ENCODE measurements at places on chromosomes 7 and 10. TPM values are rescaled to one million over a fixed set of nuclear protein-coding genes. Genes with fewer than 3 reads are reported as not detected.

Gene FXYD4
- not detected for polyA plus RNA-seq

Gene ZFAND2A
- 38.9 TPM for polyA plus RNA-seq

DNA sequence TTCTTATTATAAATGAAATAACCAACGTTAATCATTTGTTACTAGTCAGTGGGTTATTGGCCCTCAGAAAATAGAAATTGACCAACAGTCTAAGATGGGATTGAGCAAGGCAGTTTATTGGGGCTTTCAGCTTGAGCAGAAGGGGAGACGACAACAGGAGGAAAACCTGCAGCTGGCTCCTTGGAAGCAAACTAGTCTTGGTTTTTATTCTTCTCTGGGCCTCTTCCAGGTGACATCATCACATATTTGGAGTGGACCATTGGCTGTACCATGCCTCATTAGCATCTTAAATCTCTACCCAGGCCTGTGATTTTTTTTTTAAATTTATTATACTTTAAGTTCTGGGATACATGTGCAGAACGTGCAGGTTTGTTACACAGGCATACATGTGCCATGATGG lies 59.0 kb upstream of the CSTF2T start:
- DNase-seq, result no peak

DNA sequence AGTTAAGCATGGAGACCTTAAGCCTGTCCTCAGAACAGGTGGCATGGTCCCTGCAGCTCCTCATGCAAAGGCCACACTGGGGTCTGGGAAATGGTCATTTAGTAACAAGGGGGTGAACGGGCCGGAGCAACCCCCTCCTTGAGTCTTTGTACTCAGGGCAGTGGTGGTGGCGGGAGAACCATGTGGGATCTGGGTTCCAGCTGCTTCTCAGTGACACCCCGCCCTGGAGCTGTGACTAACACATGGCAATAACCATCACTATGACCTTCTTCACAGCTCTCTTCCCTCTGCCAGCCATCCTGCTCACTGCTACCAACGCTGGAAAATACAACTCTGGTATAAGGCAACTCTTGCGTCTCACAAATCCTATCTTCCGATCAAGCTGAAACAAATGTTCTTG lies 203.4 kb upstream of the FRMD4A start:
- DNase-seq, result no peak

Gene ZNF488
- 0.16 TPM for polyA plus RNA-seq

DNA sequence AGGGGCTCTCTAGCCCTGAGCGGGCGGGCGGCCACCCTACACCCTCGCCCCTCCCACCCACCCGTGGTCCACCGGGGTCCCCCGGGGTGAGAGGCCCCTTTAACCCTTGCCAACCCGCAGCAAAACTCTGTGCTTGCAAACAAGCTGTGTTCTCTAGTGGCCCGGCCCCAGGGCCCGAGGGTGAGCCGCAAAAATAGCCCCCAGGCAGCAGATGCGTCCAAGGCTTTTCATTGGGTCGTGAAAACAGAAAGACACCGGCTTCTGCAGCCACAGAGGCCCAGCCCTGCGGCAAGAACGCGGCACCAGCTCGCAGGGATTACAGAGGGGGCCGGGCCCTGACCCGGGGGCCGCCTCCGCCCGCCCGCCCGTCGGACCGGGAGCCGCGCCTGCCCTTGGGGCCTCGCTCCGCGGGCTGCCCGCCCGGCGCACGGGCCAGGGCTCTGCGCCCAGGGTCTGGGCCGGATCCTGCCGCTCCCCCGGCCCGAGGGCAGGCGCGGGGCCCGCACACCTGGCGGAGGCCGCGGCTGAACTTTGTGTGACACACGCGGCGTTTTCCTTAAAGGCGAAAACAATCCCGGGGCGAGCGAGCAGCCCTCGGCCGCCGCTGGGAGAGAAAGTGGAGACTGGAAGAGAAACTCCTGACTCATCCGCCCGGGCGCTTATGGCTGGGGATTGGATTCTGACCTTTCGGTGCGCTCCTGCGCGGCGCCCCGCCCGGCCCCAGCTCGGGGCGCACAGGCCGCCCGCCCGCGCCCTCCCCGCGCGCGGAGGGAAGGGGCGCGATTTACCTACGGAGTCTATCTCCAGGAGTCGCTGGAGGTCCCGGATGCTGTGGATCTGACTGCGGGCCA lies 2.8 kb downstream of the PDGFA start:
- no peak for DNase-seq

DNA sequence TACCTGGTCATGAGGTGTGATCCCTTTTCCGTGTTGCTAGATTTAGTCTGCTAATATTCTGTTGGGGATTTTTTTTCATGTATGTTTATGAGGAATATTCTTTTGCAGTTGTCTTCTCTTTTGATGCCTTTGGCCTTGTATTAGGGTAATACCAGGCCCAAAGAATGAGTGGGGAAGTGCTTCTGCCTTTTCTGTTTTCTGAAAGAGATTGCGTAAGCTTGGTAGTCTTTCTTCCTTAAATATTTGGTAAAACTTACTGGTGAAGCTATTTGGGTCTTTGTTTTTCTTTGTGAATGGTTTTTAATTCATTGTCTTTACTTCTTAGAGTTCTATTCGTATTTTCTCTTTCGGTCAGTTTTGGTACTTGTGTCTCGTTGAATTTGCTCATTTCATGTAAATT lies 51.1 kb downstream of the SHH start:
- no peak for DNase-seq

GRCh38 chr7:155804431-155804831 lies 7.8 kb downstream of the SHH start:
- no peak for DNase-seq

Gene PRPS1L1
- not detected for polyA plus RNA-seq

DNA sequence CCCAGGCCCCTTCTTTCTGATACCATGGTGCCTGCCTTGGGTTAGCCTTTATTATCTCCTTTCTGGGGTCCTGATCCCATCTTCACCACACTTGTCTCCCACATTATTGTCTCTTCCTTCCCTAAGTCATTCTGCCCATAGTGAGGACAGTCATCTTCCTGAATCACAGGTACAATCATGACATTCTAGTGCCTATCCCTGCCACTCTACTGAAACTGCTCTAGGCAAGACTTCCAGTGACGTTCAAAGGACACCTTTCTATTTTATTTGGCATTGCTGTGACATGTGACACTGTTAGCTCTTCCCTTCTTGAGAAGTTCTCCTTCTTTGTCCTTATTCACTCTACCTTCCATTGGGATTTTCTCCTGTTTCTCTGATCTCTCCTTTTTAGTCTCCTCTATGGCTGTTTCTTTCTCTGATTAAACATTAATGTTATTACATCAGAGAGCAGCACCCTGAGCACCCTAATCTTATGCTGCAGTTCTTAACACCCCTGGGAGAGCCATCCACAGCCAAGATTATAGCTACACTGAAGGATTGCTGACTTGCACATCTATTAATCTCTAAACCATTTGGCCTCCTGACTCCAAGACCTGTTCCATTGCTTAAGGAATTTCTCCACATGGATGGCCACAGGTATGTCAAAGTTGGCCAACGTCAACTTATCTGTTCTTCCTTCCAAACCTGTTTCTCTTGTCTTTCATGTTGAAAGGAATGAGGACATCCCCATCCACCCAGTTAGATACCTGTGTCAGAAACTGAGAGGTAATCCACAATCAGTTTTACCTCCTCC lies 10.9 kb downstream of the MACC1 start:
- DNase-seq, result no peak

- no peak for DNase-seq
Measured at GRCh38 chr7:94509264-94509886, at the start of gene CASD1. CASD1 (plus strand) TSS chr7:94509809; CDS start chr7:94510085, 276 bp downstream.

DNA sequence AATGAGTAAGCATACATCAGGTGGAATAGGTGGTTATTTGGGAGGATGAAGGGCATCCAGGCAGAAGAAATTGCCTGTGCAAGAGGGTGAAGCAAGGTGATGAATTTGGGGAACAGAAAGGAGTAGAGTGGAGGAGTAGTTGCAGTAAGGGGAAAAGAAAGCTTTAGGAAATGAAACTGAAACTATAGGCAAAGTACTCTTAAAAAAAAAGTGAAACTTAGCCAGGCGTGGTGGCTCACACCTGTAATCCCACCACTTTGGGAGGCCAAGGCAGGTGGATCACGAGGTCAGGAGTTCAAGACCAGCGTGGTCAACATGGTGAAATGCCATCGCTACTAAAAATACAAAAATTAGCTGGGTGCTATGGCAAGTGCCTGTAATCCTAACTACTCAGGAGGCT lies 17.6 kb downstream of the NUP205 start:
- DNase-seq, result no peak

Gene C10orf95
- polyA plus RNA-seq, result not detected

Gene STARD3NL
- 93.4 TPM for polyA plus RNA-seq

DNA sequence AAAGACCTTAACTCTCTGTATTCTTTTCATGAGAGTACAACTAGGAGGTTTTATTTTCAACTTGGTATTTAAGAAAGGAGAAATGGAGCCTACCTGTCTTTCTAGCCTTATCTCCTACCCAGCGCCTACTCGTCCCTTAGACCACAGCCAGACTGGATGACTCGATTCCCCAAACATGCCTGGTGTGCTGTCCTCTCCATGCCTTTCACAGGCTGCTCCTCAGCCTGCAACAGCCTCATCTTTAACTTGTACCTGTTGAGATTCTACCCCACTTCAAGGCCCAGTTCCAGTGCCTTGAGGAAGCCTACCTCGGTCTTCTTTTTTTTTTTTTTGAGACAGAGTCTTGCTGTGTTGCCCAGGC lies 29.4 kb downstream of the CPA1 start:
- no peak for DNase-seq

Measured in AG04450 (cell line).